ENCODE measurements at places on chromosomes 3 and 15.

DNA sequence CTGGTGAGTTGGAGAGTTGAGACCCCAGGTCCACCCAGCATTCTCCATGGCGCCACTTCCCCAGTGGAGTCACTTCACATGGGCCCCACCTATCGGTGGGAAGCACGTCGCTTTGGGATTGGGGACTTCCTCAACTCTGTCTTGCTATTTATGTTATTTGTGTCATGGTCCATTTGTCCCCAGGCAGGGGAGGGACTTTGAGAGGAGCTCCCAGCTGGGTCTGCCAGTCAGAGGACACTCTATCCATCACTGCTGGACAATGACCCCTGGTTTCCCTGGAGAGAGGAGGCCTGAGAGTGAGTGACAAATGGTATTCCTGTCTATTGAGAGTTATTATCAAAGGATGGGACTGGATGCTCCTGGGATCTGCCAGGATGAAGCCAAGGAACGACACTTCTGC, 127.6 kb downstream of the RAB11A start:
- no peak for DNase-seq

- DNase-seq: no peak
These were observed 6.9 kb upstream of the RFTN1 start for GRCh38 chr3:16520241-16520969.

DNA sequence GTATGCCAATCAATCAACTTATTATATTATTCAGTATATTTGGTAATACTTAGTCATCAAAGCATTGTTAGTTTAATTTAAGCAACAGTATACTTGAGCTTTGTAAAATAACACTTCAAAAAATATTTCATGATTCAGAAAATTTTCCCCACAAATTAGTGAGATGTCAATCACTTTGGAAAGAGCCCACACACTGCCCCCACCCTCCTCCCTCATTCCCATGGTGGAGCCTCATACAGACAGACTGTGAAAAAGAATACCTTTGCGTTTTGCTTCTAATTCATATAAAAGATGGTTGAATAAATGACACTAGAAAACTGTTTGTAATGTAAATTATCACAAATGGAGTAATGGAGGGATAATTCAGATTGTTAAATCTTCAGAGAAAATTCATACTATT, 43.3 kb upstream of the MYO5C start:
- DNase-seq: no peak

DNA sequence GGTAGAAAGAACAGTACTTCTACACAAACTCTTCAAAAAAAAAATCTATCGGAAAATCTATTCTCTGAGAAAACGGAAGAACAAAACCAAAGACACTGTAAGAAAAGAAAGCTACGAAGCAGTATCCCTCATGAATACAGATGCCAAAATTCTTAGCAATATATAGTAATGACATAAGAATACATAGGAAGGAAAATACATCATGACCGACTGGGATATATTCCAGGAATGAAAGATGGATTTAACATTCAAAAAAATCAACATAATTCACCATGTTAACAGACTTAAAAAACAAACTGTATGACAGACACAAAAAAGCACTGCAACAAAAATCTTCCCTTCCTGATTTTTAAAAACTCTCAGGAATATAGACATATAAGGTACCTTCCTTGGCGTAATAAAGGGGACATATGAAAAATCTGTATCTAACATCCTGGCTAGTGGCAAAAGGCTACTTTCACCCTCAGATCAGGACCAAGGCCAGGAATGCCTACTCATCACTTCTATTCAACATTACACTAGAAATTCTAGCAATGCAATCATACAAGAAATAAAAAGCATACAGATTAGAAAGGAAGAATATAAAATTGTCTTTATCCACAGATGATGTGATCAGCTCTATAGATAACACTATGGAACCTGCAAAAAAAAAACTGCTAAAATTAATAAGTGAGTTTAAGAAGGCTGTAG, 77.6 kb upstream of the XXYLT1 start:
- DNase-seq: no peak

DNA sequence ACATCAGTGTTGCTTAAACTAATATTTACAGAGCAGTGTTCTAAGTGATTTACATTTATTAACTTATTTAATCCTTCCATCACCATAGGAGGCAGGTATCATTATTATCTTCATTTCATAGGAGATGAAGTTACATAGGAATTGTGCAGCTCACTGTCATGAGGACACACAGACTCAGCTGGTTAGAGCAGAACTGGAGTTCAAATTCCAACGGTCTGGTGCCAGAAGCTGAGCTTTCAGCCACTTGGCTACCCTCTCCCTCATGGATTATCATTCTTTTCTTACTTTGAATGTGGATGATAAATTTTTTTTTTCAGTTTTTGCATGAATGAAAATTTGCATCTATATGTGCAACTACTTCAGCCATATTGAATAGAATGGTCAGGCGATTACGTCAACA, 86.0 kb upstream of the LRIG1 start:
- no peak for DNase-seq

GRCh38 chr3:126848991-126849390, 133.9 kb upstream of the PLXNA1 start:
- DNase-seq: no peak

GRCh38 chr3:135383301-135383700, 582.2 kb upstream of the PPP2R3A start:
- DNase-seq: no peak
